ENCODE measurements at places on chromosomes 6 and 20.

DNA sequence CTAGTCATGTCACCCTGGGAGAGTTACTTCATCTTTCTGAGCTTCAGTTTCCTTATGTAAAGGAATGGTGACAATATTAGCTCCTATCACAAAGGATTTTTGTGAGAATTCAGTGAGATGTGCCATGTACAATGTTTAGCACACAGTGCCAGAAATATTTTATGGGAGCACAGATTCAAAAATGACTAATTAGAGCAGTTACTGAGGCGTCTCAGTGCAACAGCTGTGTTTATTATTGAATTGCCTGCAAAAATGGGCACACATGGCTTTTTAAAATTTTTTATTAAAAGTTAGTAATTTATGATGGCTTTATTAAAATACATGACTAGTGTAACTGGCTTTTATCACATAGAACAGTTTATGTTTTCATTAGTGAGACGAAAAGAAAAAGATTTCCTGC lies 134.3 kb upstream of the AHI1 start:
- DNase-seq: no peak

- no peak for DNase-seq
Measured at GRCh38 chr6:155310596-155310995, 3.7 kb downstream of the TFB1M start.

GRCh38 chr20:1301031-1301529 lies 27.9 kb downstream of the SDCBP2 start:
- no peak for DNase-seq

DNA sequence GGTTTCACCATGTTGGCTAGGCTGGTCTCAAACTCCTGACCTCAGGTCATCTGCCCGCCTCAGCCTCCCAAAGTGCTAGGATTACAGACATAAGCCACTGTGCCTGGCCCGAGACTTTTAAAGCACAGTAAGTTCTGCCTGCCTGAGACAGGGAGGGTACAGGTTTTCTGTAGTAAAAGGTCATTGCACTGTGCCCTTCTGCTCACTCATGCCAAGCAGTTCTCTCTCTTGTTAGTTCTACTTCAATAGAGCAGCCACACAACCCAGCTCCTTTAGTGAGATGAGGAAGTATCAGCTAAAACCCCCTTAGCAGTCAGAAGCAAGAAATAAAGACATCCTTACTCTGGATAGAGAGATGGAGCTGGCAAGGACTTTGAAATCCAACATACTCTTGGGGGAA lies 52.4 kb upstream of the ARMH2 start:
- DNase-seq: no peak

- peak; percentile 38 for DNase-seq
Measured at GRCh38 chr6:108492131-108492766, 68.5 kb upstream of the FOXO3 start.

DNA sequence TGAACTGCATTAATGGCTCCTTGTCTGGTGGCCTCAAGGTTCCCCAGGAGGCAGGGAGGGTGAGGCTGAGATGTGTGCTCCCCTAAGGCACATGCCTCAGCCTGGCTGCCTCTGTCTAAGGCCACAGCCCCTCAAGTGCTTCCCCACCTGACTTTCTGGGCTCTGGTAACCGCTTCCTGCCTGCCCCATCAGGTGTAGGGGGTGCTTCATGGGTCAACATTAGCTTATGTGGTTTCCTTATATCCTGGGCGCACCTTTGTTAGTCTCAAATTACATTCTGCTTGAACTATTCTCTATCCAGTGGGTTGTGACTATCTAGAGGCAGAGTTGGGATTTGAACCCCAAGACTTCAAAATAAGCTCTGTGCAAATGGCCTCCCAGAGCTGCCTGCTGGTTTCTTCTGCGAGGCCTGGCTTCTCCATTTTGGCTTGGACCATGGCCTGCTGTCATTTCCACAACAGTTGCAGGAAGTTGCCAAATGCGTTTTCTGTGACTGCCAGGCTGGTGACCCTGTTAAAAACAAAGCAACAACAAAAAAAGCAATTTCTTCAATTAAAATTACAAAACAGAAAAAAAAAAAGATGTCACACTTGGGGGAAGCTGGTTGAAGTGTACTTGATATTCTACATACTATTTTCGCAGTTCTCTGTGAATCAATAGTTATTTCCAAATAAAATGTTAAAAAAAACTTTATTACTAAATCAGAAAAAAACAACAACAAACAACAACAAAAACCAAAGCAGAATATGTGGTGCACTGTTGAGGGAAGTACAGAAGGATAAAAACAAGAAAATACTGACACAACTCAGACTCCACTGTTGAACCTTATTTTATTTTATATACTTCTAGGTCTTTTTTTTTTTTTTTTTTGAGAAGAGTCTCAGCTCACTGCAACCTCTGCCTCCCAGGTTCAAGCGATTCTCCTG lies 20.0 kb upstream of the ZNFX1 start:
- DNase-seq: no peak
